Activated effector memory CD4-positive, alpha-beta T cell treated with anti-CD3 and anti-CD28 coated beads, Interleukin-2, amount 50 U/mL, for 16 hours (primary cell): ENCODE measurements at places on chromosomes 4 and X.

- no peak for DNase-seq
Observed at GRCh38 chrX:39242187-39242586, 440.9 kb downstream of the MID1IP1 start.

DNA sequence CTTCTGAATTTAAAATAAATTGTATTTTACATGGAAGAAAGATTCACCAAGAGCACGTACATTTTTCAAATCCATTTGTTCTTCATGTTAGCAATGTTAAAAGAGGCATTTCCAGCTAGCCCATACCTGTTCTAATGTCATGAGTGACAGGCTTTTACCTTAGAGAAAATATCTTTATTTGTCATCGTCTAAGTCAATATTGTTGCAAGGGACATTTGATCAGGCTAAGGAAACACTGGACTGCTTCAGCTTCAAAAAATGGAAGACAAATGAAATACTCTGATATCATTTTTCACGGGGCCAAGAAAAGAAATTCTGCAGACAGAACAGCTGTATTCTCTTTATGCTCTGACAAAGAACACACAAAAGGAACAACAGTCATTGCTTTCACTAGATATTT lies 207.7 kb downstream of the RCHY1 start:
- no peak for DNase-seq

DNA sequence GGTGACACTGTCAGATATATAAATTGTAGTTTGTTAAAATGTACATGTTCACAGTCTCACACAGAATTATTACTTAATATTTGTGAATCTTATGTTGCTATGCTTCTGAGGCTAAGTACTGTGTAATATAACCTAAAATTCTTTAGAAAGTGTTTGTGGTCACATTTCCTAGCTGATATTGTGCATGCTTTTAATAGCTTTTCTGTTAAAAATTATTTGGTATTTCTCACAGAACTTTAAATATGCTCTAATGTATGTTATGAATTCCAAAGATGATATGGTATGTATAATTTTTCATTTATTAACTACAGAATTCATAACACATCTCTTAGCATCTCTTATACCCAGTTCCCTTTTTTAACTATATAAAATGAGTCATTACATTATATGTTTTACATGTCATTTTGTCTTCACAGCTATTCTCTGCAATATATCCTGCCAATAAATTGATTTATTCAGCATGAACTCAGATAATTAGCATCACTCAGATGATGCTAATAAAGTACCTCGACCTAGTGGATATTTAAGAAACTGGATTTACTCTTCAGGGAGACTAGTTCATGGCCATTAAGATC lies 9.3 kb downstream of the PTPN13 start:
- DNase-seq: no peak

DNA sequence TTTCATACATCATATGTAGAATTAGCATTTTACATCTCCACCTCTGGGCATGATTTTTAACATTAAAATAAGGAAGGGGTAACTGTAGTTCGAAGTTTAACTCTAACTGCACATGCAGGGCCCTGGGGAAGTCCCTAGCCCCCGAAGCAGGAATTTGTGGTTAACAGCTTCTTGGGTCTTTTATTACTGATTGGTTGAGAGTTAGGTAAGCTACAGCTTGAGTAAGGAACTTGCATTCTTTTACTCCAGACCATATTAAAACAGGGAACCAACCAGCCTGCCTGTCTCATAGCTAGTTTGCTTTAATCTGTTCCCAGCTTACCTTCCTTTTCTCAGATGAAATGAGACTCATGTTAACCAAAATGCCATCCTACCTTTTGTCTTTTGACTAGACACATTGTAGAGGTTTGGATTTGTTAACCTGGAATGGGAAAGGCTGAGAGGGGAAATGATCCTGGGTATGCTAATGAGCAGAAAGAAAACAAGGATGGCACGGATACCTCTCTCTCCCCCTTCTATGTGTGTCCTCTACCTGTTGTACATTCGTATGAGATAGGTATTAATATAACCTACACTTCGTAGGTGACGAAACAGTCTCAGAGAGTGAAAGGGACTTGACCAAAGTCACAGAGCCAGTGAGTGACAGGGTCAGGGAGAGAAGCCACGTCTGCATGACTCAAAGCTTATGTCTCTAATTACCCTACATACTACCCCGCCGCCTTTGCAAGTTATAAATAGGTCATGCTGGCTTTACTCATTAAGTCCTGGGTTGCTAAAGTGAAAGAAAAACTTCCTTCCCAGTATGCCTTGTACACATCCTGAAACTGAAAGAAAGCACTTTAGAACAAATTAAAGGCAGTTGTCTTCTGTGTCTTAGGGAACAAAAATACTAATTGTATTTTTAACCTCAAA lies 119.5 kb upstream of the AFF2 start:
- peak; percentile 72 for DNase-seq

DNA sequence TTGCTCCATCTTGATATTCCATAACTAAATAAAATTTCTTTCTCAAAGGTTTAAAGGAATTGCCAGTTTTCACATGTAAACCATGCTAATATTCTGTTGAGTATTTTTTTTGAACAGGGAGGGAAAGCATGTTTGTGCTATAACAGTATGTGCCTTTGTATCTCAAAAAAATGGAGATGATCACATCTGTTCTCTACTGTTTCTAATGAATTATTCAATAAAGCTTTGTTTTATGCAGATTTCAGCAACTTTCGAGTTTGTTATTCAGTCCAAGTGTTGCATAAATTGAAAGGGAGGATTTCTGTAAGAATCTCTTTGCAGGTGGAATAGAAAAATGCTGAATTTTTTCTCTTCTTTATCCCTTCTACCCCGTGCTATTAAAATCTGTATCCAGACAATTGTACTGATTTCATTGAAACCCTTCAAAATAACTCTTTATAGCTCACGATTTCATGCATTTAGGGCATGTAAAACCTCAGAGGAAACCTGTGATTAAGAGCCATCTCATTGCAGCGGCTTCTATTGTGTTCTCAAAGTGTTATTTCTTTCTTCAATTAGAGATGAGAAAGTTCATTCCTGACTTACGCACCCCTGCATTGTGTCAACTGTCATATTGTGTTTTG lies 42.1 kb downstream of the NEIL3 start:
- no peak for DNase-seq

GRCh38 chr4:140085062-140085622 lies 68.8 kb downstream of the MAML3 start:
- DNase-seq: no peak

- no peak for DNase-seq
Observed at GRCh38 chr4:17065821-17066220, 167.4 kb upstream of the LDB2 start.

- no peak for DNase-seq
Observed at GRCh38 chr4:21964762-21965319, 16.3 kb upstream of the KCNIP4 start.

- DNase-seq: no peak
Observed at GRCh38 chr4:138689593-138689992, 326.0 kb upstream of the NOCT start.

GRCh38 chrX:39176105-39176504 lies 374.8 kb downstream of the MID1IP1 start:
- DNase-seq: no peak

GRCh38 chrX:153770601-153771414 lies 6.8 kb downstream of the PLXNB3 start:
- DNase-seq: peak; percentile 34

DNA sequence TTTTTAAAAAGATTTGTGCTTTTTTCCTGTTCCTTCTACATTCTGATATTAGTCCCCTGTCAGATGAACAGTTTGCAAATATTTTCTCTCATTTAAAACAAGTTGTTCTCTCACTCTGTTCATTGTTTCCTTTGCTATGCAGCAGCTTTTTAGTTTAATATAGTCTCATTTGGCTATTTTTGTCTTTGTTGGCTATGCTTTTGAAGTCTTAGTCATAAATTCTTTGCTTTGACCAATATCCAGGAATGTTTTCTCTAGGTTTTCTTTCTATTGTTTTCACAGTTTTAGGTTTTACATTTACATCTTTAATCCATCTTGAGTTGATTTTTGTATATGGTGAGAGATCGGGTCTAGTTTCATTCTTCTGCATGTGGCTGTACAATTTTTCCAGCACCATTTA lies 136.8 kb downstream of the TET2 start:
- no peak for DNase-seq

DNA sequence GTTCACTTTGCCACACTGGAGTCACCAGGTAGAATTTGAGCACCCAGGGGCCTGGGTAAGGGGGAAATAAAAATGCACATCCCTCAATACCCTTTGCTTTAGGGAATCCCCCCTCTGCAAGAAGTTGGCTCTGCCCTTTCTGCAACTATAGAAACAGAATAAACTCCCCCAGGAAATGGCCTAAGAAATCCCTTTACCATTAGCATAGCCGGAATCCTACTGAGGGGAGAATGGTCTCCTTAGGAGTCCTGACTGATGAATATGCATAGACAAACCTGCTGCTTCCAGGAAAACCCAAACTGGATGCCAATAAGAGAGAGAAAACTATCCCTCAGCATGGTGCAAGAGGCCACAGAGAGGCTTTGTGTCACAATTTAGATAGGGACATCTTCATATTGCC lies 11.0 kb downstream of the EFHC2 start:
- no peak for DNase-seq

DNA sequence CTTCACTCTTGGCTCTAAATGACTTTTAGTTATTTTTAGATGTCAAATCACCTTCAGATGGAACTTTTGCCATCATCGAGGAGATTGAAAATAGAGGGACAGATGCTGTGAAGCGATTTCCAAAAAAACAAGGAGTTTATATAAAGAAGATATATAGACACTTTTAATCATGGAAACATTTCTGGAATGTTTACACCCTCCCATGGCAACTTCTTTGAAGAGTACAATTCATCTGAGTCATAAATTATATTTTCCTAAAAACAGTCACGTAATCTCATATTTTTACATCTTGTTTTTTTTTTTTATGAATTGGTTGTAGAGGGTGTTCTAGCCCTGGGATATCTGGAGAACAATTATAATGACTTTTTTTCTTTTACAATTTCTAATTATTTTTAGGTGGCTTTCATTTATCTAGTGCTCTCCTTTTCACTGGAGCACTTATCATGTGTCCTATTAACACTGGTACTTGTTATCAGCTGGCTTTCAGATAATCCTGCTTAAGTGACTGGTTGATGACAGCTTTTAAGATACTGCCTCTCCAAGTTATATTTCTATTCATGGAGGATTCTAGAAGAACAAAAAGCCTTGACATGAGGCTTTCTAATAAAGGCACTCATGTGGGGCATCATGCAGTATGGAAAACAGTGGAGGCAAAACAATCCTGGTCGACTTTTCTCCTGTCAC lies 24.9 kb downstream of the PCDH7 start:
- no peak for DNase-seq

DNA sequence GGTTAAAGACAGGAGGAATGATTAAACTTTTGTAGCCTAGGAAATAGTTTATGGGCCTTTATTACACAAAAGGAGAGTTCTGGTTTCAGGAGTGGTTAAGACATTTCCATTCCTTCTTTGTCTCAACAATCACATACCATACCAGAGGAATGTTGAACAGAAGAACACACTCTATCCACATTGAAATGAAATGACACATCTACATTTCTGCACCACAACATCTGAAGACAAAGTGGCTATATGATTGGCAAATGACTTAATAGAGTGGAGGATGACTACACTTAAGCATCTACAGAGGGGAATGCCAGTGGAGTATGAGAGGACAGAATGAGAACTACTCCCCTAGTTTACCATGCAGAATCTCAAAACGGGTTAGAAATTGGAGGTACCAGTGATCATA lies 8.0 kb downstream of the CYP2U1 start:
- DNase-seq: no peak

DNA sequence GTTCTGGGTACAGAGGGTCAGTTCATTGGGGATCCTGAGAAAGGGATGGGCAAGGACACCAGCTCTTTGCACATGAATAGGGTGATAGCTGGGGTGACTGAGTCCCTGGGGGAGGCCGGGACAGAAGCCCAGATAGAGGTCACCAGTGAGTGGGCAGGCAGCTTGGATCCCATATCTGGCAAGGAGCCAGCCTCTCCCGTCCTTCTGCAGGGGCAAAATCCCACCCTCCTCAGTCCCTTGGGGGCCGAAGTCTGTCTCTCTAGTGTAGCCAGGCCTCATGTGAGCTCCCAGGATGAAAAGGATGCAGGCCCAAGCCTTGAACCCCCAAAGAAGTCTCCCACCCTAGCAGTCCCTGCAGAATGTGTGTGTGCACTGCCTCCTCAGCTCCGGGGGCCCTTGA lies 16.9 kb upstream of the GAGE10 start:
- DNase-seq: no peak

- DNase-seq: no peak
Observed at GRCh38 chrX:18676050-18676449, 4.1 kb upstream of the RS1 start.

GRCh38 chr4:78566834-78567499 lies 15.4 kb downstream of the ANXA3 start:
- DNase-seq: no peak

- no peak for DNase-seq
Observed at GRCh38 chrX:149151805-149152757, 353.0 kb downstream of the IDS start.

- no peak for DNase-seq
Observed at GRCh38 chr4:46554760-46555465, 165.0 kb upstream of the GABRA2 start.
